ENCODE measurements at places on chromosomes 5 and 9.

GRCh38 chr9:134625361-134626068, 16.1 kb upstream of the COL5A1 start:
- no peak for DNase-seq

- DNase-seq = no peak
Measured at GRCh38 chr5:29811914-29812679, 1381.4 kb upstream of the CDH6 start.

GRCh38 chr5:134439210-134439654, 27.6 kb upstream of the CDKN2AIPNL start:
- no peak for DNase-seq

- no peak for DNase-seq
Measured at GRCh38 chr9:99783799-99784198, 37.9 kb upstream of the NR4A3 start.

DNA sequence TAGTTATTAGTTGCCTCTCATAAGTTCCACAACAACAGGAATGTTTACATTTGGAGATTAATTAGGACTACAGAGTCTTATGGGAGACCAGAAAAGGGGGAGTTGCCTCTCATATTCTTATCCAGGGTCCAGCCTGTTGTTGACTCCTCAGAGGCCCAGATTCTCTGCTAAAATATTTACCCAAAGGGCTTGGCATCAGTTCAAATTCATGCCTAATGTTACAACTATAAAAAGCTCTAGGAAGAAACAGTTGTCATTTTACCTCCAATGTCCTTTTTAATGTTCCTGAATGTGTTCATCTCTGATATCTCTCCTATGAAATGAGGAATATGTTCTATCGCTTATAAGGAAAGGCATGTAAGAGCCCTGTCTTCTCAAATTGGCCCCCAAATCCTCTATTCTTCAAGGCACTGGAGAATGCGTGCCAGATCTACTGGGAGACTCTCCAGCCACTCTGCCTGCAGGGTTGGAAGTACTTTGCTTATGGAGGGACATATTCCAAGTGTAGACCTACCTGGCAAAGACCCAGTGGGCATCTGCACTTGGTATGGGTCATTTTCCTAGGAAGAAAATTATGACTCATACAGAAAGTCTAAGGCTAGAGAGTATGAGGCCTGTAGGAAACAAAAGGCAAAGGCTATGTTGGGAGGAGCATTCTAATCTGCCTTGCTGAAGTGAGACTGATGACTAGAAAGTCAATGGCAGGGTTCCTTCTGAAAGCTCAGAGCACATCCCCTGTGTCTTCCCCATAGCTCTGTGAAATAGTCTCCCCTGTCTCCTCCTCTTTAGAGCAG, 192.6 kb downstream of the ESM1 start:
- no peak for DNase-seq

DNA sequence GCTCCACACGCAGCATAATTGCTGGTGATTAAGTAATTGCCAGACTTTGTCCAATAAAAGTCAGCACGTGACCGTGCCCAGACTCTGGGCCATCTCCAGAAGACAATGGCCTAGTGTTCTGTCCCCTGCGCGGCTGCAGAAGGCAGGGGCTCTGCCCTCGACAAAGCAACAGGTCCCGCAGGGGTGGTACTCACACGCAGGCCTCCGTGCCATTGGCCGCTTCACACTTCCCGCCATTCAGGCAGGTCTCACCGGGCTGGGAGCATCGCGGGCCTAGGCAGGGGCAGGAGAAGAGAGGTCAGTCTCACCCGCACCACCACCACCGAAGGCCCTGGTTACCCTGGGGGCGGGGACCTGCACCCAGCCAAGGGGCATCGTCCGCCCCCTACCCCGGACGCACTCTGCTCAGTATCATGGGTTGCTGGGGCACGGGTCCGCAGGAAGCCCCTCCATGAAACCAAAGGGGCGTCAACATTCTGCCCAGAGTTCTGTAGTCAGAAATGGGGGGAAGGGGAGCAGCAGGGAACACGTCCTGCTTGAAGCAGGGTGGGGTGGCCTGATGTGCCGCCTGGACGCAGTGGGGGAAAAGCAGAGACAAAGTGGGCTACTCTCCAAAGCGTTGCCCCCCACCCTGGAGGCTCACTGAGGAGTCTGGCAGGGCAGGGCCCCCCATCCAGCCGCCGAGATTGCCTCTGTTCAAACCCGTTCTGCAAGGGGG, 1.9 kb downstream of the NOTCH1 start:
- DNase-seq = no peak

DNA sequence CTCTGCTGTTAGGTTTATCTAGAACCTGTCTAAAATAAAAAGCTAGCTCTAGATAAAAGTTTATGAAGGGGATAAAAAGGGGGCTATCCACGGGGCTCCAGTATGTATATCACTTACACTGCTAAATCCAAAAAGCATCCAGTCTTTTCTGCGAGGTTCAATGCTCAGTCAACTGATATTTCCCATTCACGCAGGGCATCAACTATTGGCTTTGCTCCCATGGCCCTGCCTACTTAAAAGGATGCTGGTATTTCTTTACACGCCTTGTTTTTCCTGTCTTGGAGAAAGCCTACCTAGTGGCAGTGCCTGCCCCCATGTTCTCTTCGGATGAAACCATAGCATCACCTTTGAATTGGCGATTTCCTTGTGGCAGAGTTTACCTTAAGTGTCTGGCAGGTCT, 8.1 kb downstream of the SPRY4 start:
- DNase-seq = no peak

- DNase-seq = no peak
Measured at GRCh38 chr9:79003514-79003913, 568.3 kb upstream of the TLE4 start.

DNA sequence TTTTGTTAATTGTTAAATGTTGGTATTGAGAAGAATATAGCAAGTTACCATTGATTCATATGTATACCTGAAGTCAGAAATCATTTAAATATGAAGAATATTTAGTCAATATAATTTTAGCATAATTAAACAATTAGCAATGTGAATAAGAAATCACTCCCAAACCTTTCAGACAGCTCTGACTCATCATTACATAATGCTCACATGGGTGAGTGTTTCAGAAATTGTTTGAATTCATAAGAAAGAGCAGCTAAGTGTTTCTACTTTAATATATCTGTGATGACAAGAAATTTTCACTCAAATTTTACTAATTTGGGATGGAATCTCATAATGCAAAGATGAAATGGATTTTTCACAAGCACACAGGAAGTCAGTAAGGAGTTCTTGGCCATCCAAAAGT, 42.0 kb upstream of the CDC42SE2 start:
- DNase-seq = no peak

- no peak for DNase-seq
Measured at GRCh38 chr9:89637787-89638186, 33.0 kb downstream of the GADD45G start.

GRCh38 chr5:72402381-72402890, 82.3 kb downstream of the PTCD2 start:
- DNase-seq = no peak

GRCh38 chr9:129197978-129198318, 19.9 kb upstream of the IER5L start:
- no peak for DNase-seq

- no peak for DNase-seq
Measured at GRCh38 chr9:133980864-133981588, 11.1 kb downstream of the VAV2 start.

- no peak for DNase-seq
Measured at GRCh38 chr9:32931129-32931528, 70.3 kb downstream of the APTX start.

- no peak for DNase-seq
Measured at GRCh38 chr9:122334916-122335315, 35.9 kb upstream of the PTGS1 start.

GRCh38 chr9:13661014-13661413, 381.5 kb upstream of the MPDZ start:
- DNase-seq = no peak

- DNase-seq = no peak
Measured at GRCh38 chr5:177494346-177495195, 2.8 kb downstream of the PDLIM7 start.

DNA sequence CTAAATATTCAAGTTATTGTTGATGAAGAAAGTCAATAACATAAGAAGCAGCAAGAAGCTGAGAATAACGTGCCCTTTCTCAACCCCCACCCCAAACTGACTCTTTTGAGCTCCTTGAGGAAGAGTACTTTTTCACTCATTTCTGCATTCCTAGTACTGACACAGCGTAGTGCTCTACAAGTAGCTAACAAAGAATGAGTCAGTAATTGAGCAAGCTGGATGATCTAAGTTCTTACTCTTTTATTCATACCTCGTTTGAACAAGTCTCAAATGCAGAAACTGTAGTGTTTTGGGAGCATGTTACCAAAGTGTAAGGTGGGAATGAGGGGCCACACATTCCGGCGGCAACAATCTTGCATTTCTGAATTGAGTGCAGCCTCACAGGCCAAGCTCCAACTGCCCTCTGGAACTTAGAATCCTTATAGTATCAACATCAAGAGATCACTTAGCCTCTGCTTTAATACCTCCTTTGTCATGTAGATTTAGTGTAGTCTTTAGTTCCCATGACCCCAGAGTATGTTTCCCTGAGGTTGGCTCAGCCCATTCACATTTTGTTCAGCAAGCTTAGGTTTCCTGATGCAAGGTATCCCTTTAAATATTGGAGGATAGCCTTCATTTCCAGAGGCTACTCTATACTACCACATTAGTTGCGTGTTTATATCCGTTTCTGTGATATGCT, 152.0 kb downstream of the PRR16 start:
- DNase-seq = no peak

- DNase-seq = no peak
Measured at GRCh38 chr5:107592515-107592914, 78.2 kb downstream of the EFNA5 start.

GRCh38 chr5:107330903-107331302, 339.8 kb downstream of the EFNA5 start:
- DNase-seq = no peak

DNA sequence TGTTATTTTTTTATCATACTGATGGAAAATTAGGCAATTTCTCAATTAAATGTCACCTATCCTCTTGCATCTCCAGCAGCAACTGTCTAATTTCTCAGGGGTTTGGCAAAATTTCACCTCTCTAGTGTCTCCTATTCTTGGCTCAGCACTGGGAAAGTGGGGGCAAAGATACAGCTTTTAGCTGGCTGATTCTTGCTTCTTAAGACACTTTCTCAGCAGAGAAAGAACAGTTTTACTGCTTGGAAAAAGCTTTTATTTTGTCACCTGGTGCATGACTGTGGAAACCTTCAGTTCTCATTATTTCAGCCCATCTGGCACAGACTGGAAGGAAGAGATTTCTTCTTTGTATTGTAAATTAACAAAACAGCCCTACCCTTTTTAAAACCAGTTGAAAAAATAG, 283.6 kb upstream of the SGCD start:
- no peak for DNase-seq

- no peak for DNase-seq
Measured at GRCh38 chr5:133736512-133736911, 124.2 kb upstream of the FSTL4 start.

GRCh38 chr5:138110266-138110963, 26.6 kb downstream of the WNT8A start:
- DNase-seq = no peak

DNA sequence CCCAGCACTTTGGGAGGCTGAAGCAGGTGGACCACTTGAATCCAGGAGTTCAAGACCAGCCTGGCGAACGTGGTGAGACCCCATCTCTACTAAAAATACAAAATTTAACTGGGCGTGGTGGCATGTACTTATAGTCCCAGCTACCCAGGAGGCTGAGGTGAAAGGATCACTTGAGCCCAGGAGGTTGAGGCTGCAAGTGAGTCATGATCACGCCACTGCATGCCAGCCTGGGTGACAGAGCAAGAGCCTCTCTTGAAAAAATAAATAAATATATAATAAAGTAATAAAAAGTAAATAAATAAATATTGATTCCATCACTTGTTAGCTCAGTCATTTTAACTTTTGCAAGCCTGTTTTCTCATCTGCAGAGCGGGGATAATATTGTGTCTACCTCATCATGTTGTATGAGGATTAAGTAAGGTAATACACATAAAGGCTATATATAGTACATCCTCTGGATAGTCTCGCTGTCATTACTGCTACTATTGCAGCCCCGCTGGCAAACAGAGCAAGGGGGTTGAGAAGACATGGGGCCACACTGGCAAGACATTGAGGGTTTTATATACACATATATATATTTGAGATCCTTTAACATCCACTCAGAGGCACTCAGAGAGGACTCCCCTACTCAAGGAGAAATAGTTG, 210.9 kb downstream of the C9orf152 start:
- no peak for DNase-seq

GRCh38 chr9:108363311-108363710, 492.5 kb downstream of the ACTL7B start:
- DNase-seq = no peak

GRCh38 chr9:19998153-19998552, 209.3 kb upstream of the SLC24A2 start:
- DNase-seq = no peak

DNA sequence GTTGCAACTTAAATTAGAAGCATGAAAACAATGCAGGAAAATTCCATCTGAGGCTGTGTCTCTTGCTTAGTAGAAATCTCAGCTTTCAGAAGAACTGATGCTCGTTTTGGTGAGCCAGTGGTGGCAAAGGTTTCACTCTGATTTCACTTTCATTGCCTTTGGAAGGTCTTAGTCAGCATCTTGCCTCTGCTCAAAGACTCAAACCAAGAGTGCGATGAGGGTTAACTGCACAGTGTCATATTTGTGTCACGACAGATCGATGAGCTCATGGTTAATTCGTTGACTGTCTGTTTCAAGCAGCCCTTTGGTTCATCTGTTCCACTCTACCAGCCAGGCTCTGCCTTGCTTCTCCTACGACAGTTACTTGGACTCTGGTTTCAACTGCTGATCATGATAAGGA, 331.3 kb upstream of the KIF2A start:
- no peak for DNase-seq

DNA sequence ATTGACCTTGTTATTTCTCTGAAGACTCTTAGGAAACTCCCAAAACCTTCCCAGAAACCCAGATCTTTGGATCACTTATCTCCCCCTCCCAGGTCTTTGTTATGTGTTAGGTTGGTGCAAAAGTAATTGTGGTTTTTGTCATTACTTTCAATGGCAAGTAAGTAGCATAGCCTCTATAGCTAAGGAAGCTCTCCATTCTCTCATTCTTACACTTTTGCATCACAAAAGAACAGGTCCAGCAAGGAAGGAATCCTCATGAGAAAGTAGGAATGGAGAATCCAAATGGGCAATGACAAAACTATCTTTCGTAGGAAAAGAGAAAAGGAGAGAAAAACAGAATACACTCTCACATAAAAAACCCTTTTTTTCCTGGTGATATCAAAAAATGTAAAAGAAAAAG, 81.3 kb upstream of the ELAVL2 start:
- no peak for DNase-seq

DNA sequence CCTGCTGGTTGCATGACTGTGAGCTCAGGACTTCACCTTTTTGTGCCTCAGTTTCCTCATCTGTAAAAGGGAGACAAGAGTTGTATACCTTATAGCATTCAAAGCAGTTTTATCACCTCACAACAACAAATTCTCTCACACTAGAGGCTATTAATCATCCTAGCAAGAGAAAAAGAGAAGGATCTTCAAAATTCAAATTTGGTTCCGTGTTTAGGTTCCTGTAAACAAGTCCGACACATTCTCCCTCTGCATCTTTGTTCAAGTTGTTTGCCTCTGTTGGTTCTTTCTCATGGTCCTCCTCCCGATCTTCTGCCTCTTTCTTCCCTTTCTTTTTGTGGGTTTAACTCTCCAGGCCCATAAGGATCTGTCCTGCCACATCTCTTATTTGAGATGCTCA, 218.0 kb downstream of the PIK3R1 start:
- no peak for DNase-seq

All from T-helper 2 cell (primary cell).